ENCODE measurements at places on chromosomes 2 and 18.

DNA sequence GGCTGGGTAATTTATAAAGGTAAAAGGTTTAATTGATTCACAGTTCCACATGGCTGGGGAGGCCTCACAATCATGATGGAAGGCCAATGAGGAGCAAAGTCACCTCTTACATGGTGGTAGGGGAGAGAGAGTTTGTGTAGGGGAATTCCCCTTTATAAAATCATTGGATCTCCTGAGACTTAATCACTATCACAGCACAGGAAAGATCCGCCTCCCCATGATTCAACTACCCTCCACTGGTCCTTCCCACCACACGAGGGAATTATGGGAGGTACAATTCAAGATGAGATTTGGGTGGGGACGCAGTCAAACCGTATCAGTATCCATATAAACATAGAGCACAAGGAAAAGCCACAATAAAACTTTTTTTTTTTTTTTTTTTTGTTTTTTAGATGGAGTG is 172.6 kb upstream of the PIEZO2 start:
- DNase-seq, result no peak

DNA sequence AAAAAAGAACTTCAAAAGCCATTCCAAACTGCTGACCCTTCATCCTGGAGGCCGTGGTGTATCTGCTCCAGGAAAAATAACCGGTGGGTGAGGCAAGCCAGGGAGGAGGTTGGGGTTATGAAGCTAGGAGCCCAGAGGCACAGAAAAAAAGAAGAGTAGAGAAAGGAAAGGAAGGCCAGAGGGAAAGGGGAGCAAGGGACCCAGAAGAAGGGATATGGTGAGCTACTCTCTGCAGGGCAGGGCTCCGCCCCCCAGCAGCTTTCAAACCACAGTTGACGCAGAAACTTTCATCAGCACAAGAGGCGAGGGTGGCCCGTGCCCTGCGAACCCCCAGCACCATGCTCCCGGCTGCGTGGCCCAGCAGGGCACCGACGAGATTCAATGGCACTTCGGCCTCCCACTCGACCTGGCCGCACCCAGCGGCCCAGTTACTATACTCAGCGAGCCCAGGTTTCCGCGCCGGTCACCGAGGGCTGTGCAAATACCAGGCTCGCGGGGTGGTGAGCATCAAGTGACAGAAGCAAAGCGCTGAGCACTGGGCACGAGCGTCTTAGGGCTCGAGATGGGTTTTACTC is 665 bp downstream of the MCM6 start:
- peak; percentile 76 for DNase-seq

- peak; percentile 30 for DNase-seq
These were observed 130.9 kb upstream of the ARHGAP28 start for GRCh38 chr18:6598657-6599056.

GRCh38 chr18:36872329-36872728 is 43.4 kb downstream of the KIAA1328 start:
- peak; percentile 56 for DNase-seq

DNA sequence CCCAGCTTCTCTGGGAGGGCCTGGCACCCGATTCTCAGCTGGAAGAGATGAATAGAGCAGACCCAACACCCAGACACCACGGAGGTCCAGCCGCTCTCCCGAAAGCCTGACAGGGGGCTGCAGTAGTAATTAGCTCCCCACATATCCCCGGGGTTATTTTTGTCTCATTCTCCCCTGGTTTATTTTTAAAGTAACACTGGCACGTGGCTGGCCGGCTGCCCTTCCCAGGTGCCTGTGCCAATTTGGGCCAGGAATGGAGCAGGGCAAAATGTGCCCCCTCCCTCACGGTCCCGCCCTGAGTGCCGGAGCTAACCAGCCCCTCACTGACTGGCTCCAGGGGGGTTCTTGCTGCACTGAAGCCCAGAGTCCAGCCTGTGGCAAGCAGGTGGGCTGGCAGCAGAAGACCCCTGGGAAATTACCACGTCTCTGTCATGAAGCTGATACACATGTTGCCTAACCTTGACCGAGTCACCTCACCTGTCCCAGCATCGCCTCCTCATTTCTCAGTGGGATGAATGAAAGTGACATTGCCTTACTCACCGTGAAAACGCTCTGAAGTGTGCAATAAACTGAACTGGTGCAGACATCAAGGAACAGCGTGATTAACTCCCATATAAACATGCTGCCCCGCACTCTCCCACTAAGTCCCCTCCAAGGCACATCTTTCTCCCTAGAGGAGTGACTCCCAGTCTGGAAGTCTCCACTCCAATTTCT is 18.4 kb downstream of the KCNK3 start:
- no peak for DNase-seq

DNA sequence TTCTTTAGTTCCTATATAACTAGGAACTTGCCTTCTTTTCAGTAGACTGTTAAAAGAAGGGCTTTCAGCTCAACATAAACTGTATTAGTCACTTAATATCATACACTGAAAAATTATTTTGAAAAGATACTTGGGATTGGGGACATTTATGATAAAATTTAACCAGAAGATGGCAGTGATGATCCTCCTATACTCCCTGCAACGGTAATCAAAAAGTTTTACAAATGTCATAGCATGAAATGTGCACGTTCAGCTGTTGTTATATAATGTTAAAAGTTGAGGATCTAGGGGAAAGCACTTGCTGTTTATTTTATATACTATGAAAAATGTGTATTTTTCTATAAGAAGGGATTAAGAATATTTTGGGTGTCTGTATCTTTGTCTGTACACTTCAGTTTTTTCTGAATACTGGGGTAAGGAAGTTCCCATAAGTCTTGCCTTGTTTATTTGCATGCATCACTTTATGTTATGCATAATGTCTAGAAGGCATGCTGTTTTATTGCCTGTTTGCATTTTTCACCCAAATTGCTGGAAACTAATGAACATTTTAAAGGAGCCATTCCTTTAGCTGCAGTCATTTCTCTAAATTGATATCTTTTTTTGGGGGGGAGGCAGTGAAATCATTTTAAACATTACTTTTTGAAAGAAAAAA is 19.0 kb downstream of the DYNC1I2 start:
- DNase-seq, result no peak

GRCh38 chr2:112087346-112088020 is 32.4 kb downstream of the TMEM87B start:
- no peak for DNase-seq

DNA sequence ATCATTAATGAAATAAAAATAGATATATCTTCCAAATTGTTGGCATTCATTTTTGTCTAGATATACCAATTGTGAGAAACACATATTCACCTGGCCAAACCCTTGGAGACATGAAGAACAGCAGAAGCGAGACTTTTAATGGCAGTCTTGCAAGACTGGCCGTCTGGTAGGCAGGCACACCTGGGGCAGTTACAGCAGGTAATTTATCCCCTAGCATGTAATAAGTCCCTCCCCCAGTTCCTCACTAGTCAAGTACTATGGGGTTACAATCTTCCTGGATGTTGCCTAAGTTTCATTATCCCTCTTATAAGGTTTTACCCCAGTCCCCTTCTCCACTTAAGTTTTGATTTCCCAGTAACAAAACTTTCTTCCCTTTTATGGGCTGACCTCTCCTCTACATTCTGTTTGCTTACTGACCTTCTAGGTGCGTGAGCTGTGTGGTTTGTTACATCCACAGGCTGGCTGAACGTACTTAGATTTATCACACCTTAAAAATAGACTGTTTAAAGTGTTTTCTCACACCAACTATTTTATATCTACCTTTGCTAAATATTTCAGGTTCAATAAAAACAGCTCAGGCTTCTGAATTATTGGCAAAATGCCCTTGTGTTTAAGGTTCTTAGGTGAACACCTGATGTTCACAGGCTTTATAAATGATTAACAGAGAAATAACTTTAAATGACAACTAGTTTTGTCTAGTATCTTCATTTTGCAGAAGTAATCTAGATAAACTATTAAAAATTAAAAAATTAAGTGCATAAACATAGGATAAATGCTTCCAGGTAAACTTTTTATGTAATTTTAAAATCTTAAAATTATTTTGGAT is 365.0 kb upstream of the TFPI start:
- no peak for DNase-seq

- DNase-seq, result no peak
These were observed 31.4 kb upstream of the ACKR3 start for GRCh38 chr2:236538242-236538641.

- no peak for DNase-seq
These were observed 70.2 kb downstream of the HRH4 start for GRCh38 chr18:24530630-24531111.

- DNase-seq, result no peak
These were observed 6.7 kb downstream of the CAVIN2 start for GRCh38 chr2:191839918-191840804.

- DNase-seq, result peak; percentile 19
These were observed 404.9 kb downstream of the CPS1 start for GRCh38 chr2:210961249-210961648.

- no peak for DNase-seq
These were observed 149.4 kb upstream of the DNMT3A start for GRCh38 chr2:25491003-25491696.

DNA sequence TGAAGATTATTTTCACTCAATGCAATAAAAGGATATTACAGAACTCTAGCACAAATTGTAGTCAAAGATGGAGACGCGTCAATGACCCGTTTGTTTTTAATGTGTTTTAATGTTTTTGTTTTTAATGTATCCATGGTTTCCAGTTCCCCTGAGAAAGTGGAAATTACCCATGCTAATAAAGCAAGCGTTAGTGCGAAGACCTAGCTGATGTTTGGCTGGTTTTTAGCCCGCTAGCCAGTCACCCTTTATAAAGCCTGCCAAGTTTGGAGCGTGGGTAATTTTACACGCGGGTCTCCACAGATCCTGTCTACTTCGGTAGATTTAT is 430 bp upstream of the CHMP1B start:
- DNase-seq, result peak; percentile 61

DNA sequence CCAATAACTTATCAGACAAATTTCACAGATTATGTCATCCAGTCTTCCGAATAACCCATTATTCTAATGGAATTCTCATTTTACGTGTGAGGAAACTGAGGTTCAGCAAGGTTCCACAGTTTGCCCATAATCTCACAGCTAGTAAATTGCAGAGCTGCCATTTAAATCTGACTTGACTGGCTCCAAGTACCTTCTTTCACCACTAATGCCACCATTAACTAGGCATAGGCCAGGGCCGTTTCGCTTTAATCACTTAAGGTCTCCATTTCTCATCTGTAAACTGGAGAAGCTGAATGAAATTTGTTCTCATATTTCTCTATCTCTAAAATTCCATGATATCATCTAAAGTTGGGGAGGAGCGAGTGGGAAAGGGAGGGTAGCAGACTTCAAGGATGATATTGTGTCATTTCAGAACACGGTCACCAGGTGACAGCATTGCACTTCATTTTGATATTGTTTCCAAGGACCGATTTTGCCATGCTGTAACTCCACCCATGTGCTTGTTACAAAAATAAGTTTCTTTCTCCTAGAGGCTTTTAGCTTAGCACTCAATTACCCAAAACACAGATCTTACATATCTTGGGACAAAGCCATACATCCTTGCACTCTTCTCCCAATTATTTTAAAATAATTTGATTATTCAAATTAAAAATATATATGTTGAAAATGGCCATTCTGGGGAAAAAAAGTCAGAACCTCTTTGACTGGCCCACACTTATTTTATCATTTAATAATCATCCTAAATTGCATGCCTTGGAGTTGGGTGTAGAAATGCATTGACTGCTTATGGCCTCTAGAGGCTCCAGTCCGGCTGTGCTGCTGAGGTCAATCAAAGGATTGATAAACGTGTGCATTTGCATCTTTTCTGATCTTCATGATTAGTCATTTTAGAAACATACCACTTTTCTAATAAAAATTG is 123.8 kb downstream of the AKAIN1 start:
- peak; percentile 77 for DNase-seq

- DNase-seq, result peak; percentile 58
These were observed 50.4 kb downstream of the GATA6 start for GRCh38 chr18:22219568-22220355.

- peak; percentile 83 for DNase-seq
These were observed 8.4 kb upstream of the NR4A2 start for GRCh38 chr2:156340804-156341451.

DNA sequence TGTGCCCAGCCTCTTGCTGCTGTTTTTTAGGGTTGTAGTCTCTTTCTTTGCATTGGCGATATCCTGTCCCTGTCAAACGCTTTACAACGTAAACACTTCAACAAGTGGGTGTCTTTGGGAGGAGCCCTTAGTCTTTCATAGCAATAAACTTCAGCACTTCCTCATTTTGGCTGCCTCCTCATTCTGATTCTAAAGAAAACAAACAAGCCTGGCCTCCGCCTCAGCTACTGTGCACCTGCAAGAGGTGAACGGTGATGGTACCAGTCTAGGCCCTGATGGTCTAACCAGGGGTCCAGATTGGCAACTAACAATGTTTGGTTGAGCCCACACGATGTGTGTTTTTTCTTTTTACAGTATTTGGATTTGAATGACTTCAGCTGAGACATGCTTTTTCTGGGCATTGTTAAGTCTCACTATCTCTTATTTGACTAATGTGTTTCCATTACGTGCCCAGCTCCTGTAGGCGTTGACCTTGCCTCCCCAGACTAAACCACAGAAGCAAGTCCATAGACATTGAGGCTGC is 53.2 kb upstream of the CUL3 start:
- no peak for DNase-seq

DNA sequence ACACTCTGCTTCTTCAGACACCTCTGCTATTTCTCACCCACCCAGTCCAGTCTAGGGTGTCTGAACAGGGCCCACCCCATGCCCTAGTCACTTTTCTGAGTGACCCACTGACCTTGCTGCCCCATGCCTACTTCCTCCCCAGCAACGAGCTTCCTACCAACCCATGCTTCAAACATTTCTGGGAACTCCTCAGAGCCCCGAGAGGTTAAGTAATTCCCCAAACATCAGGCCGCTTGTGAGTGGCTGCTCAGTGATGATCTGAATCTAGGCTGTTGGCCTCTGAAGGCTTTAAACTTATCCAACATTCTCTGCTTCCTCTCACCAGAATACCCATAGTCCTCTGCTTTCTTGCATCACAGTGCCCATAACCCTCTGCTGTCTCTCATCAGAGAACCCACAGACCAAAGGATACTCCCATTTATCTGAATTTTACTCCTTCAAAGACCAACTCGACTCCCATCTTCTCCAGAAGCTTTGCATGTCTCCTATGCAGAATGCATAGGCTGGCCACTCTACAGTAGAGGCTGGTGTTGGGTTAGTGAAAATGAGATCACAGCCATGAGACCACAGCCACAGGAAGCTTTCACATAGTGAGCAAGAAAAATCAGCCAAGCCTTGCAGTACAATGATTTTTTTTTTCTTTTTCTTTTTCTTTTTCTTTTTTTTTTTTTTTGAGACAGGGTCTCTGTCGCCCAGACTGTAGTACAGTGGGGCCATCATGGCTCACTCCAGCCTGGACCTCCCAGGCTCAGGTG is 309.5 kb upstream of the LYPD1 start:
- no peak for DNase-seq

- DNase-seq, result no peak
These were observed 90.2 kb upstream of the SPATS2L start for GRCh38 chr2:200216310-200216709.

GRCh38 chr2:190216829-190217228 is 102.8 kb downstream of the HIBCH start:
- DNase-seq, result peak; percentile 95

- DNase-seq, result no peak
These were observed 277.2 kb upstream of the HS6ST1 start for GRCh38 chr2:128595763-128596395.

All from mesendoderm (in vitro differentiated cells).